Activated CD8-positive, alpha-beta memory T cell treated with anti-CD3 and anti-CD28 coated beads for 1 hour (primary cell): ENCODE measurements at places on chromosomes 16 and 17.

DNA sequence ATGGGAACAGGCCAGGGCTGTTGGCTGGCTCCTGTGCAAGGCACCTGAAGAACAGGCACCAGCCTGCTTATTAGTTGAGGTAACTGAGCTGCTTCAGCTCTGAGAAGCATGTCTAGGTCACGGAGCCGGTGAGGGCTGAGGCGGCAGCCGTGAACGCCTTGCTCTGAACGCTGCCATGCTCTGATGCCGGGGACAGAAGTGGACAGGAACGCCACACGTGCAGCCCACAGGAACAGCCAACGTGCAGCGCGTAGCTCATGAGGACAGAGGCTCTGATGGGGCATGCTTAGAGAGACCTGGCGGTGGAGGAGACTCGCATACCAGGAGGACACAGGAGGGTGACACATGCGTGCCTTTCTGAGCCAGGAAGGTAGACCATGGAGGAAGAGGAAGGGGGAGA, 25.6 kb downstream of the USP22 start:
- no peak for DNase-seq

GRCh38 chr17:71068408-71068750, 899.0 kb downstream of the KCNJ2 start:
- no peak for DNase-seq

GRCh38 chr16:30004424-30004776, 6.4 kb downstream of the DOC2A start:
- DNase-seq: no peak

GRCh38 chr17:80593181-80593580, 48.5 kb downstream of the RPTOR start:
- DNase-seq: no peak

DNA sequence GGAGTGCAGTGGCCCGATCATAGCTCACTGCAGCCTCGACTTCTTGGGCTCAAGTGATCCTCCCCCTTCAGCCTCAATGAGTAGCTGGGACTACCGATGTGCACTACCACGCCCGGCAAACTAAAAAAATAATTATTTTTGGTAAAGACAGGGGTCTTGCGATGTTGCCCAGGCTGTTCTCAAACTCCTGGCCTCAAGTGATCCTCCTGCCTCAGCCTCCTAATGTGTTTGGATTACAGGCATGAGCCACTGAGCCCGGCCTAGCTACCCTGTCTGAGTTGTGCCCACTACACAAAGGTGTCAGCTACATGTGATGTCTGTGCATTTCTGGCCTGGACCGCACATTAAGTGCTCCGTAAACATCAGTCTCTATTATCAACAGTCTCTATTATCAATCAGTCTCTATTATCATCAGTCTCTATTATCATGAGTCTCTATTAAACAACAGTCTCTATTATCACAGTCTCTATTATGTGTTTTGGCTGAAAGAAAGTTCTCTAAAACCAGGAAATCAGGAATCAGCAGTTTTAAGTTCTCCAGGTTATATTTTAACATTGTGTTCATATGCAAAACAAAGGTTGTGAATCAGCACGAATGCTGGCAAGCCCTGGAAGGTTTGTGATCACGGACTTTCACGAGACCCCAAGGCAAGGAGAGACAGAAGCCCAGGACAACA, 721 bp upstream of the WWOX start:
- no peak for DNase-seq

- DNase-seq: no peak
Measured at GRCh38 chr16:46916980-46917379, 32.8 kb downstream of the GPT2 start.

- no peak for DNase-seq
Measured at GRCh38 chr17:82737967-82738877, 2.8 kb downstream of the FN3K start.

DNA sequence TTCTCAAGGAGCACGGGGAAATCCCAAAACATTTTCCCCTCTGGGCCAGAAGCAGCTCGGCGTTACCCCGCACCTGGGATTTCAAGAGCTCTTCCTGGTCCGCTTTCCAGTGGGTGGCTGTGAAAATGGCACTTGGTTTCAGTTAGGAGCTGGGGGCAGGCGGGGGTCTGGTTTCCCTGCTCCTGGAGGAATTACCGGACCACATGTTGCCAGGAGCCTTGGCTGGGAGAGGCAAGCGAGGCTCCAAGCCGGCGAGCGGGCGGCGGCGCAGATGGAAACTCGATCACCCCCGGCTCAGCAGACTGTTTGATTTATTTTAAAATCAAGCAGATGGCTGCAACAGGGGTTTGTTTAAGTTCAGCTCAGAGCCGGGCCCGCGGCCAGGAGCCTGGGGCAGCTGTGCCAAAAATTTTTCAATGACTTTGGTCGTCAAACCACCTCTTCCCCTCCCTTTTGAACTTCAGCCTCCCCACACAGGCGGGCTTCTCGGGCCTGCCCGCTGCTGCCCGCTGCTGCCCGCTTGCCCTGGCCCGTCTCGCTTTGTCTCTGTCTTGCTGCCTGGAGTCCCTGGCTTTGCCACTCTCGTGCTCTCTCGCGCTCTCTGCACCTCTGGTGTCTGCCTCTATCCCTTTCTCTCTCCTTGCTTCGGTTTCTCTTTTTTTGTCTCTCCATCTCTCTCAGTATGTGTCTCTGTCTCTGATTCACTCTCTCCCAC, 108.0 kb upstream of the CIBAR2 start:
- no peak for DNase-seq

DNA sequence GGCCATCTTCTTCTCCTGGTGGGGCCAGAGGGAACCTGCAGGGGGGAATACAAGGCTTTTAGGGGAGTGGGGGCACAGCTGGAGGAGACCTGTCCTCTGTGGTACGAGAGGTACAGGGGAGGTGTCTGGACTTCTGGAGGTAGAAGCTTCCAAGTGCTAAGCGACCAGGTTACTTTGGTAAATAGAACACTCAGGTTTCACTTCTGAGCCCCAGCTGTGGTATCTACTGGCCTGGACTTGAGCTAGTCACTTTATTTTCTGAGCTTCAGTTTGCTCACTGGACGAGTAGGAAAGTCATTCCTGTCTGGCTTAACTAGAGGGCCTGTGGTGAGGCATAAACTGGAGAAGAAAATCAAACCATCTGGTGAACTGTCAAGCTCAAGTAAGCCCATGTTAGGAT, at the start of gene HEATR9:
HEATR9 (minus strand) TSS at position 155 of the 400 bp plus-strand sequence; CDS start at position 6, 149 bp downstream.
- DNase-seq: no peak

- DNase-seq: peak; percentile 11
Measured at GRCh38 chr16:56013962-56014552, 138.9 kb upstream of the CES5A start.

GRCh38 chr16:48008011-48008525, 147.7 kb downstream of the ABCC12 start:
- DNase-seq: no peak

DNA sequence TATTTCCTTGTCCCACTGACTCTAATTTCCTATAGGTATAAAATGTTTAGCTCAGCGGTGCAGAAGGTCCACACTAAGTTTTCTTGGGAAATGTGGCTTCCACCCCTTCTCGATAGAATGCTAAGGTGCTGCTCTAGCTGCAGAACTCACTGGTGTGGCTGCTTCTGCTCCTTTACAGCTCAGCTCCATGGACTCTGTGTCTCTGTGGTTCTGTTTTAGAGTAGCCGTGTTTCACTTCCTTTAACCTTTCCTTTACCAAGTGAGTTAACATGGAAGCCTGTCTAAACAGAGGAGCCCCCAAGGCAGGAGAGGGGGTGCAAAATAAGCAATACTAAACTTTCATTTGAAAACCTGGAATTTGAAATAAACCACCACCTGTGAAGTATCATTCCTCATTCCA, 65.3 kb downstream of the SPECC1 start:
- no peak for DNase-seq
